CD4-positive, alpha-beta T cell (primary cell): ENCODE measurements at places on chromosomes 1 and 21.

GRCh38 chr1:19003371-19004290, 47.2 kb upstream of the IFFO2 start:
- no peak overlapping the region for H3K27ac ChIP-seq
- no peaks in the 10 kb centered on the region for H3K27me3 ChIP-seq
- DNase-seq, result no peak
- H3K36me3 ChIP-seq, result no peaks in the 10 kb centered on the region
- H3K4me1 ChIP-seq, result no peaks in the 10 kb centered on the region

DNA sequence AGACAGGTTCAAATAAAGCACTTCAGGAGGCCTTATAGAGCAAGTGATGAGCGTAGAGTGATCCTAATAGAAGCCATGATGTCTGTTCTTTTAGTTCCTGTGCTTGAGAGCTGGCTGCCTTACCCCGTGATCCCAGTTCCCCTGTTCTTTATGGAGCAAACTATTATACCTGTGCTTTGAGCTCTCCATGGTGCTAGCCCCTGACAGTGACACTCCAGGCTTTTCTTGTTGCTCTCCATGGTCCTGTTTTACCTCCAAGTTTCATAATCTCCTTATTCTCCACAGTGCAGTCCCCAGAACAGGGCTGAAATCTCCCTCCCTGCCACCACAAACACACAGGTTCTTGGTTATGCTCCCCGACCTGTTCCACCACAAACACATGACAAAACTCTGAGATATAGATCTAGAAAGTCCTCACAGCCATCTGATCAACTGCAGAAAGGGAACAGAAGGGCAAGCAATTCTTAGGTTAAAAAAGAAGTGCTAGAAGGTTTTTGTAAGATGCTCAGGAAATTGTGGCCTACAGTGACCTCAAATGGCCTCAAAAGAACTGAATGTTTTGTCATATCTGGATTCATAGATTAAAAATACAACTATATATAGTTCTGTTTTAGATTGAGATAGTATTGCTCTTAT, 6.0 kb downstream of the CADM3 start:
- no peak for DNase-seq
- no peaks in the 10 kb centered on the region for H3K36me3 ChIP-seq
- H3K27me3 ChIP-seq, result peaks cover 50% of the 10 kb centered on the region
- no peak overlapping the region for H3K27ac ChIP-seq
- no peaks in the 10 kb centered on the region for H3K4me1 ChIP-seq

DNA sequence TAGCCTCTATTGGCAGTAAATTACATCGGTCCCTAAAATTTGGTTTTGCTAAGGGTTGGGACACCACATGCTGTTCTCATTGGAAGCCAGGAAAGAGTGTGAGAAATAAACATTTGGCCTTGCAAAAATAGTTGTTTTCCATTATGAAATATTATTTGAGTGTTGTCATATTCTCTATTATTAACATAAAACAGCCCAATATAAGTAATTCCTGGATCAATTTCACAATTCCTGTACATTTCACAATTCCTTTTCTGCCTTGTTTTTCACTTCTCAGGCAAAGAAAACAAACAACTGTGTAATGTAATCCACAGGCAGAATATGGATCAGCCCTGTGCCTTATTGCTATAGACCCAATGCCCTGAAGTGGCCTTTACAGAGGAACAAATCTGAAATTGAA, 40.5 kb downstream of the C1orf87 start:
- no peaks in the 10 kb centered on the region for H3K4me1 ChIP-seq
- H3K36me3 ChIP-seq, result no peaks in the 10 kb centered on the region
- no peaks in the 10 kb centered on the region for H3K27me3 ChIP-seq
- H3K27ac ChIP-seq, result no peak overlapping the region

DNA sequence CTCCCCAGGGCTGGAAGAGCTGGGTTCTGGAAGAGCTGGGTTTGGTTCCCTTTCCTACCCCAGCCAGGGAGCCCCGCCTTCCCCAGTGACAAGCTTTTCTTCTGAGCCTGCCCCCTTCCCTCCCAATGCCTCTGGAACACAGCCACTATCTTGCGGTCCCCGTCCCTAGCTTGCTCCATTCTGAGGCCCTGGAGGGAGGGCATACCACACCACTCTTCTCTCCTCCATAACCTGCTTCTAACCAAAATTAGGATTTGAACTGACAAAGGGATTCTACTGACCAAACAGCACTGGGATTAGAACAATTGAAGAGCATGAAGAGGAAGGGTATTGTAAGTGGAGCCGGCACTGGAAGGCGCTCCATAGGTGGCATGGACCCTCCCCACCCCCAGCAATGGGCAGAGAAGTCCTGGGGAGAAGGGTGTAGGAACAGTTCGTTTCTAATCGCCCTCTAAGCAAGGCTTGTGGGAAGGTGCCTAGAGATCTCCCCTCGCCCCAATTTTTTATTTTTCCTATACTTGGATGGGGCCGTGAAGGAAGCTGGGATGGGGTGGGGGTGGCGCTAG, 690 bp downstream of the C1orf216 start:
- H3K4me3 ChIP-seq, result peak overlapping the region; percentile 80
- H3K36me3 ChIP-seq, result peaks cover 15% of the 10 kb centered on the region
- DNase-seq, result peak; percentile 7
- H3K27ac ChIP-seq, result no peak overlapping the region
- no peaks in the 10 kb centered on the region for H3K27me3 ChIP-seq
- peaks cover 38% of the 10 kb centered on the region for H3K4me1 ChIP-seq

- peak; percentile 33 for DNase-seq
- no peak overlapping the region for H3K4me3 ChIP-seq
- no peaks in the 10 kb centered on the region for H3K36me3 ChIP-seq
These were observed 31.9 kb downstream of the NEK2 start for GRCh38 chr1:211643324-211644212.

DNA sequence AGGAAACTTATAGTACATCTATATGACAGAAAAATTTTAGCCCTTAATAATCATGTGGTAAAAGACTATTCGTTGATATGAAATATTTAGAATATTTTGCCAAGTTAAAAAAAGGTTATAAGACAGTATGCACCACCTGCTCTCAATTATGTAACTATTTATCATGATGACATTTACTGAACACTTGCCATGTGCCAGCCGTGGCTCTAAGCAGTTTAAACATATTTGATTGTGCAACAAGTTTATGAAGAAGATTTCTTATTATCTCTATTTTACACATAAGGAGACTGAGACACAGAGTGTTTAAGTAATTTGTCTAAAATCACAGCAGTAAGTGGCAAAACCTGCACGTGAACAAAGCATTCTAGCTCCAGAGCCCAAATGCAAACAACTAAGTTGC, 199.3 kb upstream of the JUN start:
- H3K27me3 ChIP-seq, result no peaks in the 10 kb centered on the region
- DNase-seq, result no peak
- H3K36me3 ChIP-seq, result no peaks in the 10 kb centered on the region
- no peak overlapping the region for H3K4me3 ChIP-seq

DNA sequence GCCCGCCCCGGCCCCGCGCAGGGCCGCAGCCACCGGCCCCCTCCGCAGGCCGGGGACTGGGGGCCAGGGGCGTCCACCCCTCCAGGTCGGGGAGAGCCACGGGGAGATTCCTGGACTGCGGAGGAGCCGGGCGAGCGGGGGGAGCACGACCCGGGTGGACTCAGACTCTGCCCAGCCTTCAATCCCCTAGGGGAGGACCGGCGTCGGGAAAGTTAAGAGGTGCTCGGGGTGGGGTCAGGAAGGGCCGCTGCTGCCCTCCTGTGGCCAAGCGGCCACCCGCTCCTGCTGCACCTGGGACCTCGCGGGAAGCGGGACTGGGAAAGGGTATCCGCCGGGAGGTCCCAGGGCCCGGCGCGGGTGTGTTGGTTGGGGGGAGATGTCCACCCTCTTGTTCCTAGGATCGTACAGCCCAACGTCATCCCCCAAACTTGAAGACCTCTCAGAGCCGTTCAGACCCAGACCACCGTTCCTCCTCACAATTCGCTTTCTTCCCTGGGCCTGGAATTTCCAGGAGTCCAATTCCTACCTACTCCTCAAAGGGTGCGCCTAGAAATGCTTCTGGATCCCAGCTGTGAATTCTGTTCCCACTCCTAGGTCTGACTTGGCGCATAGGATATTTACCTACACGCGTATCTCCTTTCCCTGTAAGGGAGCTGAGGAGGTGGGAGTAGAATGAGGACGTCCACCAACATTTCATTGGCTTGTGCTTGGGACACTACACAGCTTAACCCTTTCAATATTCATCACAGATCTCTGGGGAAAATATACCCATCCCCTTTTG, 484 bp upstream of the RHOC start:
- no peak overlapping the region for H3K27ac ChIP-seq
- no peaks in the 10 kb centered on the region for H3K36me3 ChIP-seq
- H3K4me3 ChIP-seq, result peak overlapping the region; percentile 60

DNA sequence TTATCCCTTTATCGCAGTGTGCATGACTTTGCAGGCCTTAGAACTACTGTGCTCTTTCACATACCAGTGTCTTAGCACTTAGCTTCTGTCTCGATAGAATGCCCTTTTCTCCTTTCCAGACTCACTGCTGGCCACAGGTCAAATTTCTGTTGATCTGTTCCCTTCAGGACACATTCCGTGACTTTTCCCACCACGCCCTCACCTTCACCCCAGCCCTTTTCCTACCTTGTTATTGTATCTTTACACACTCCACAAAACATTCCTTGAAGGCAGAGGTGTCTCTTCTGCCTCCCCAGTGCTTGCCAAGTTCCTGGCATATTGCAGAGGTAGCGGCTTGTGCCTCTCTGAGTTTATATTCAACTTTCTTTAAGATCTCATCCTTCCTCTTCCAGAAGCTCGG, 3.7 kb upstream of the IGSF9 start:
- no peaks in the 10 kb centered on the region for H3K36me3 ChIP-seq
- H3K4me1 ChIP-seq, result peaks cover 15% of the 10 kb centered on the region
- no peak overlapping the region for H3K27ac ChIP-seq
- no peak for DNase-seq
- H3K4me3 ChIP-seq, result no peak overlapping the region

- H3K27me3 ChIP-seq, result peaks cover 51% of the 10 kb centered on the region
- H3K4me3 ChIP-seq, result no peak overlapping the region
- no peak overlapping the region for H3K27ac ChIP-seq
- no peaks in the 10 kb centered on the region for H3K36me3 ChIP-seq
- peaks cover 8% of the 10 kb centered on the region for H3K4me1 ChIP-seq
These were observed 801 bp upstream of the DDAH1 start for GRCh38 chr1:85465786-85466134.

DNA sequence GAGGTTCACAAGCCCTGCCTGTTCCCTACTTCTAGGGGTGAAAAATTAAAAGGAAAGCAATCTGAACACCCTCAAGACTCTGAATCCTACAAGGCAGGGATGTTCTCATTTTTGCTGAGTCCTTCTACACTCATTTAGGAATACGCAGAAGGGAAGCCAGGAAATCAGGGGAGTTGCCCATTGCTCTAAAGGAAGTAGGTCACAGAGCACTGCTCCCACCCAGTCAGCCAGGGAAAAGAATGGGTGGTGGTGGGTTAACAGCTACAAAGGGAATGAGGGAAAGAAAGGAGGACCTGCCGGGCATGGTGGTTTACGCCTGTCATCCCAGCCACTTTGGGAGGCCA, 2.4 kb upstream of the CTTNBP2NL start:
- no peak overlapping the region for H3K4me3 ChIP-seq
- peaks cover 27% of the 10 kb centered on the region for H3K4me1 ChIP-seq
- DNase-seq, result no peak
- H3K36me3 ChIP-seq, result no peaks in the 10 kb centered on the region
- no peak overlapping the region for H3K27ac ChIP-seq
- peaks cover 23% of the 10 kb centered on the region for H3K27me3 ChIP-seq

- peaks cover 8% of the 10 kb centered on the region for H3K4me1 ChIP-seq
- H3K27ac ChIP-seq, result no peak overlapping the region
- H3K36me3 ChIP-seq, result no peaks in the 10 kb centered on the region
These were observed 47.8 kb downstream of the WNT9A start for GRCh38 chr1:227899820-227900449.

DNA sequence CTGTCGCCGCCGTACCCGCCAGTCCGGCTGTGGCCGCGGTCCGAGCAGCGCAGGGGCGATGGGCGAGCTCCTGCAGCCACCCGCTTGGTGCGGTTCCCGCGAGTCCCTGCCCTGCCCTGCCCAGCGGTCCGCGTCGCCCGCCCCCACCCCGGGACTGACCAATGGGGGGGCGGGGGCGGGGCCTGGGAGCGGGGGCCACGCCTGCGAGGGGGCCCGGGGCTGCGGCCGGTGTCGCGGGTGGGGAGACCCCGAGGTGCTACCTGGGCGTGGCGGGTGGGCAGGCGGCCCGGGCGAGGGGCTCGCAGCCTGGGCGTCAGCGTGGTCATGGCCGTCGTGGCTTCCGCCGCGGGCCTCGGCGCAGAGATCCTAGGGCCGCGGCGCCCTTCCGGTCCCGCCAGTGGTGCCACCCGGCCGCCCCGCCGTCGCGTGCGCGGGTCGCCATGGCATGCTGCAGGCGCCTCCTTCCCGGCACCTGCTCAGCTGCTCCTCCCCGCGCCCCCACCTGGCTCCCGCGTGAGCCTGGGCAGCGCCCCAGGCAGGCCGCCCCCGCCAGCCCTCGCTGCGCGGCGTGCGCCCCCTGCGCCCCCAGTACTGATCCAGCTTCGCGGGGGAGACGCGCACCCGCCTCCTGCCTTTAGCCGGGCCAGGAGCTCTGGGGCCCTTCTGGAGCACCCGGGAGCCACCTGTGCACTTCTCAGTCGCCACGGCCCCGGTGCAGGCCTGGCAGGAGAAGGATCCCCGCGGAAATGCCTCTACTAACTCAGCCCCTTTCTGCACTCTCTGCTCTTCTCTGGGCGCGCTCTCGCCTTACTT, at the start of gene BMP8B:
Gene BMP8B, minus strand, starts transcription at position 108 of the 813 bp plus-strand sequence. CDS start 380 bp downstream, outside the sequence.
- DNase-seq, result no peak
- H3K36me3 ChIP-seq, result no peaks in the 10 kb centered on the region
- peak within 1 kb of the TSS; percentile 47 for H3K4me3 ChIP-seq
- peaks cover 15% of the 10 kb centered on the region for H3K4me1 ChIP-seq
- peaks cover 6% of the 10 kb centered on the region for H3K27me3 ChIP-seq
- H3K27ac ChIP-seq, result no peak within 1 kb of the TSS

- H3K4me1 ChIP-seq, result no peaks in the 10 kb centered on the region
- H3K4me3 ChIP-seq, result no peak overlapping the region
- no peak for DNase-seq
- no peaks in the 10 kb centered on the region for H3K36me3 ChIP-seq
These were observed 152.5 kb downstream of the KCNH1 start for GRCh38 chr1:210981490-210981889.

DNA sequence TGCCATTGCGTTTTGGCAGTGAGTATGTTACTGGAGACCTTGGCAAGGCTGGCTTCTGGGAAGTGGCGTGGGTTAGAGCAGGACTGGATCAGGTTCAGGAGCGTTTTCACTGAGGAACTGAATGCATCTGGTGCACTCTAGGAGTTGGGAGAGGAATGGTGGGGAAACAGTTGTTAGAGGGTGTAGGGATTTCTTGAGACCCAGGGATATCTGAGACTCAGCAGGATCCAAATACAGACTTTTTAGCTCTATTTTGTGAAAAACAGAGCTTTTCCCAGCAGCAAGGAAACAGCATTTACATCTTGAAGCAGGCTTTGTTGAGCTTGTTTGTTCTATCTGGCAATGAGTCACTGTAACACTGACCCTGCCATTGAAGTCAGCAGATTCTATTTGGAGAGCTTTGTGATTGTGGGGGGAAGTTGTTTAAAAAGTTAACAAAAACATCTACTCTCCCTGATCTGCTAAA, 56.9 kb upstream of the NRIP1 start:
- no peaks in the 10 kb centered on the region for H3K36me3 ChIP-seq
- H3K27ac ChIP-seq, result no peak overlapping the region
- no peaks in the 10 kb centered on the region for H3K4me1 ChIP-seq
- H3K4me3 ChIP-seq, result no peak overlapping the region
- no peaks in the 10 kb centered on the region for H3K27me3 ChIP-seq
